Vagina (tissue), 2 donors: ENCODE measurements at places on chromosomes 16 and 17.

- DNase-seq, result no peak
These were observed 2.0 kb downstream of the MARF1 start for GRCh38 chr16:15640966-15641365.

DNA sequence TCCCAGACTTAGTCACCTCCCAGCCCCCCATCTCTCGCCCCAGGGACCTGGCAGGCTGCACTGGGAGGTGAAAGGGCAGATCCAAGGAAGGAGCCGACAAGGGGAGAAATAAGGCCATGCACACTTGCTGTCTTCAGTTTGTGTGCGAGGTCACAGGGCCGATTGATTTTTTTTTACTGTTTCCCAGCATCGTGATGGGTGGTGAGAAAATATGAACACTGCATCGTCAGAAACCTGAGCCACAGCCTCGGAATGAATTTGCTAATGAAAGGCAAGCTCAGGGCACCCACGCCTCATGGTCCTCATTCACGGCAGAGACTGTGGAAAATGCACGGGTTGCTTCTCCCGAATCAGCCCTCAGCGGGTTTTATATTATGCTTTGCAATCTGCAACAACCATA is 98.0 kb downstream of the SOCS1 start:
- no peak for DNase-seq

GRCh38 chr16:53503991-53504663 is 1.1 kb upstream of the AKTIP start:
- DNase-seq, result no peak

DNA sequence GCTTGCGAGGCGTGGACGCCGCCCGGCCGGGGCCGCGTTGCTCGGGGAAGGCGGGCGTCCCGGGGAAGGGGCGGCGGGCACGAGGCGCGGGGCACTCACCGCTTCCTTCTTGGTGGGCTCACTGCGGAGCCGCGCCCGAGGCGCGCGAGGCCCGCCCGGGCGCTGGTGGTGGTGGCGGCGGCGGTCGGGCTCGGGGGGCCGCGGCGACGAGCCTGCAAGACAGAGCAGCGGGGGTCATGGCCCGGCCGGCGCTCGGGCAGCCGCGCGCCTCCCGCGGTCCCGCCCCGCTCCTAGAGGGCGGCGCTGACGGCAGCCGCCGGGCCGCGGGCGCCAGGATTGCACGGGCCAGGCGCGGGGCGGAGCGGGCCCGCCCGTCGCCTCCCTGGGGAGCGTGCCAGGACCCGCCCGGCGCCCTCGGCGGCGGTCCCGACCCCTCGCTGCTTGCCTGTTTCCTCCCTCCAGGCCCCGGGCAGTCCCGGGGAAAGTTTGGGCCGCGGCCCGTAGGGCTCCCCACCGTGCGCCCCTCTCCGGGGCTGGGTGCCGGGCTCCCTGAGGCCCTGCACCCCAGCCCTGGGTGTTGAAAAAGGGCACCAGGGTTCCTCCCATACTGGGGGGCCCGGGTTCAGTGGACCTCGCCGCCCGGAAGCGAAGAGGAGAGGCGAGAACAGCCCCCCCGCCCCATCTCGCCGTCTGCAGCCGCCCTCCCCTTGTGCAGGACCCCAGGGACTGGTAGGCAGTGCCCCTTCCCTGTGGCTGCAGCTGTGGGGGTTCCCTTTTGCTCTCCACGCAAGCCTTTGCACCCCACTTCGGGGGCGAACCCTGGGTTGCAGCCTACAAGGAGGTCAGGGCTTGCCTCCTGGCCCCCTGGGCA is at the start of gene C16orf74:
TSS of gene C16orf74 (minus strand) at position 270 of the 871 bp plus-strand sequence. CDS start 15,879 bp downstream, outside the sequence.
- DNase-seq, result no peak

DNA sequence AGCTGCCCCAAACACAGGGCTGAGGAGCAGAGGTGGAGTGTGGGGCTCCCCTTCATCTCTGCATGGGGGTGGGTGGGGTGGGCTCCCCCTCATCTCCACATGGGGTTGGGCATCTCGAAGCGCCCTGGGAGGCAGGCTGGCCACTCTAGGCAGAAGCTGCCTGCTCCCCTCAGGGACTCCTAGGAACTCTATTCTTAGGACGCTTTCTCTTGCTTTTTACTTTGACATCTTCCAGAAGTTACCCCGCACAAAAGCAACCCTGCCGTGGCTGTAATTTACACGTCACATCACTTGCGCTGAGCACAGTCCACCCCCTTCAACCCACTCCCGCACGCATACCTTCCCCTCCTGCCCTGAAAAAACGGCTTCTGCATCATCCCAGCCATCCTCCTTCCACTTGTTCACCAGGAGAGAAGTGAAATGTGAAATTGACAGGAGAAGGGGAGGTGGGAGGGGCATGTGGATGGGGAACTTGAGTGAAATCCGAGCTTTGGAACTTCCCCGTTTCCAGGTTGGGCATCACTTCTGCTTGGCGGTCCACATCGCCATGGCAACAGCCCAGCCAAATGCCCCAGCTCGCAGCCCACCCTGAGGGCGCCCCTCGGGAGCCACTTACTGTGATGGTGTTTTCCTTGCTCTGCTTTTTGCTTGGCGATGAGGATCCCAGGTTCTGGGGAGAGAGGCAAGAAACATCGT is 53.7 kb upstream of the RCVRN start:
- DNase-seq, result no peak

DNA sequence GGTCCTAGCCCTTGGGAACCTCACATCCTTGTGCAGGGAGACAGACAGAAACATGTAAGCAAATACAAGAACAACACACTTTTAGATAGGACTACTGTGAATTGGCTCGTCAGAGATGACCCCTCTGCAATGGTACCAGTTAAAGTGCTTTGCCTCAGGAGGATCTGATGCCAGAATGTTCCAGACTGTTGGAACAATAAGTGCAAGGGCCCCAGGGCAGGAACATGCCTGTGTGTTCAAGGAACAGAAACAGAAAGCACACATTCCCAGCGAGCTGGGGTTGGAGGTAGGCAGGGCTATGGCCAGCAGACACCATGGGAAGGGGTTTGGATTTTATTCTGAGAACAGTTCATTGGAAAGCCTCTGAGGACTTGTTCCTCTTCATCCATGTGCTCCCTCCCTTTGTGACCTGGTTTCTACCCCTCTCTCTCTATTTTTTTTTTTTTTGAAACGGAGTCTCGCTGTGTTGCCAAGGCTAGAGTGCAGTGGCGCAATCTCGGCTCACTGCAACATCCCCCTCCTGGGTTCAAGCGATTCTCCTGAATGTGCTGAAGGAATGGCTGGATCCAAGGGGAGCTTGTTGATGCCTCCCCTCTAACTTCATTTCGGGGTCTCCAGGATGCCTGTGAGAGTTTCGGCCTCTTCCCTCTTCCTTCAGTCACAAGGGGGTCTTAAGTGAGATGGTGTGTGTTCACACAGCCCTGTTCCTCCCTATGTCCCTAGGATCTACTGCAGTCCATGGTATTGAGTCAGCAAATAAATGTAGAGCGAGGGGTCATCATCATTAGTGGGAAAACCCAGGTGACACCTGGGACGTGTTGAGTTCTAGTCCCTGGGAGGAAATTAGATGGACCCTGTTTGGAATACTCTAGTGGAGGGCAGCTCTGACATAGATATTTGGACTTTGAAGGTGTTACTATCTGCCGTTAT is 6.4 kb downstream of the STAT5A start:
- DNase-seq, result no peak

GRCh38 chr16:12580809-12581208 is 222.9 kb downstream of the CPPED1 start:
- DNase-seq, result no peak

DNA sequence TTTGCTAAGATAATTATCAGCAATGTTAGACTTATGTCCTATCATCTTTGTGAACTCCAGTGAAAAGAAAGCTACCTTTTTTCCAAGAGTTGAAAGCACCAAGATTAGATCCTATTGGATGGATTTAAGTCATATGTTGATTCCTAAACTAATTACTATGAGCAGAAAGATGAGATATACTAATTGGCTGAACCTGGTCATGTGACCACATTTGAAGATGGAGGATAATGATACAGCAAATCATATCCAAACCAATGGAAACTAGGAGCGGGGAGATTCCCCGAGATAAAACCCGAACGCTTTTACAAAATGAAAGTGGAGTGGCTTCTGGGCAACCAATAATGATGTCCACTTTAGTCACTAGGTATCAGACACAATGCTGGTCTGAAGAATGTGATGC is 1060.2 kb upstream of the EEF2KMT start:
- no peak for DNase-seq

GRCh38 chr17:44109312-44109630 is 14.2 kb downstream of the HDAC5 start:
- DNase-seq, result no peak
